ENCODE measurements at places on chromosomes 16 and 17. TPM values are rescaled to one million over a fixed set of nuclear protein-coding genes. Genes with fewer than 3 reads are reported as not detected.

The COG1 gene
- total RNA-seq, result 41.2 TPM

The CRYM gene
- 0.41 TPM for total RNA-seq

The TLCD2 gene
- total RNA-seq, result 7.0 TPM

The CDH13 gene
- not detected for total RNA-seq

The DOC2A gene
- total RNA-seq, result 3.2 TPM

Data from Panc1 (cell line).